ENCODE measurements at places on chromosomes 7 and 10. TPM values are rescaled to one million over a fixed set of nuclear protein-coding genes. Genes with fewer than 3 reads are reported as not detected.

The MCMBP gene
- 34.7 TPM for total RNA-seq

GRCh38 chr10:44024356-44025116, 360.4 kb downstream of the CXCL12 start:
- no peaks in the 10 kb centered on the region for H3K36me3 ChIP-seq
- DNase-seq = no peak
- H3K4me1 ChIP-seq = no peaks in the 10 kb centered on the region
- H3K27me3 ChIP-seq = peaks cover 22% of the 10 kb centered on the region

The GPR15LG gene
- not detected for total RNA-seq

DNA sequence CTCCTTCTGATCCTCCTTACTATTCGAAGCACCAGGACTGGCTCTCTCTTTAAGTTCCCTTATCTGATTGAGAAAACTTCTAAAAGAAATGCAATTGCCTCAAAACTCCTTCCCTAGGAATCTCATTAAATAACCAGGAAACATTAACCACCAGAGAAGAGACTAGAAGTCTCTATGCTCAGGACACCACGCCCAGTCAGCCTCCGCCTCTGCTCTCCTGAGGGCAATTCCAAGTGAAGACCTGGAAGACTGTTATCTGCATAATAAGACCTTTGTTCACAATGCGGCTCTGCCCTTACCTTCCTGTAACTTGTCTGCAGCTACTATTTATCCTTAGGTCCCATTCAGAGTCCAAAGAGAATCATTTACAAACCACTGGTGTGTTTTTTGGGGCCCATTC, 78.8 kb downstream of the ELMO1 start:
- no peak for DNase-seq
- no peak overlapping the region for H3K4me3 ChIP-seq
- H3K27ac ChIP-seq = no peak overlapping the region
- no peaks in the 10 kb centered on the region for H3K36me3 ChIP-seq
- H3K4me1 ChIP-seq = no peaks in the 10 kb centered on the region

GRCh38 chr7:26105236-26105635, 46.8 kb upstream of the NFE2L3 start:
- H3K36me3 ChIP-seq = no peaks in the 10 kb centered on the region
- DNase-seq = no peak
- H3K4me1 ChIP-seq = no peaks in the 10 kb centered on the region

The TYW1B gene
- 3.7 TPM for total RNA-seq

The ZNF467 gene
- 4.1 TPM for total RNA-seq

- H3K27me3 ChIP-seq = no peaks in the 10 kb centered on the region
- H3K27ac ChIP-seq = no peak overlapping the region
- H3K4me3 ChIP-seq = no peak overlapping the region
- H3K36me3 ChIP-seq = no peaks in the 10 kb centered on the region
- no peak for DNase-seq
These were observed 652 bp downstream of the HMX2 start for GRCh38 chr10:123148414-123149161.

The PRLHR gene
- total RNA-seq = not detected

GRCh38 chr7:240146-240676, 47.8 kb downstream of the FAM20C start:
- no peak overlapping the region for H3K4me3 ChIP-seq
- 0 out of 2 replicates have a peak, but pooled peaks cover 3% of the 10 kb centered on the region for H3K4me1 ChIP-seq
- DNase-seq = no peak
- H3K27ac ChIP-seq = no peak overlapping the region

The HOXA10 gene
- 46.1 TPM for total RNA-seq

The TAS2R4 gene
- not detected for total RNA-seq

DNA sequence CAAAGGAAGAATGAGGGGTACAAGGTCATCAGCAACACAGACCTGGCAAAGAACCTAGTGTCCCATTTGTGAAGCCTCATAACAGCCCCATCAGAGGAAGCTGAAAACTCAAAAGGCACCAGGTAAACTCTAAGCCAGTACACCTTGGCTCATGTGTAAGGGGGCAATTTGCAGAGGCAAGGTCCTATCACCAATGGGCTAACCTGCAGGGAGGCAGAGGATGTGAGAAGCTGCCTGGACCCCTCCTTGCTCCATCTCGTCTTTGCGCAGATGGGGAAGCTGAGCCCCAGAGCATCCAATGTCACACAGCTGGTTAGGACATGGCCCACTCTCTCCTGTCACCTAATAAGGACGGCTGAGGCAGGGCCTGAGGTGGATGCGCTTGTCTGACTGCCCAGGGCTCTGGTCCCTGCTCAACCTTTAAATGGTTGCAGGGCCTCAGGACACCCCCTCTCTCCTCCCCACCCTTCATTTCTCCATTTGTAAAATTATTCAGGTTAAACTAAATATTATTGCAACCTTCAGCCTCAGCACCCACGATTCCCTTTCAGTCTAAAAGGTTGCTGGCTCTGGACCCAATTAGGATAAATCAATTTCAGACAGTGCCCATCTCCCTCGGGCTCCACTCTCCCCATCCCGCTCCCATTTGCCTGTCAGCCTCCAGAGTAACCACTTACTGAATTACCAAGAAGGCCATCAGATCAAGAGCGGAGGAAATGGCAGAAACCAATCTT, 135.3 kb downstream of the OAT start:
- no peak overlapping the region for H3K4me3 ChIP-seq
- H3K36me3 ChIP-seq = no peaks in the 10 kb centered on the region
- DNase-seq = no peak
- H3K27ac ChIP-seq = no peak overlapping the region

DNA sequence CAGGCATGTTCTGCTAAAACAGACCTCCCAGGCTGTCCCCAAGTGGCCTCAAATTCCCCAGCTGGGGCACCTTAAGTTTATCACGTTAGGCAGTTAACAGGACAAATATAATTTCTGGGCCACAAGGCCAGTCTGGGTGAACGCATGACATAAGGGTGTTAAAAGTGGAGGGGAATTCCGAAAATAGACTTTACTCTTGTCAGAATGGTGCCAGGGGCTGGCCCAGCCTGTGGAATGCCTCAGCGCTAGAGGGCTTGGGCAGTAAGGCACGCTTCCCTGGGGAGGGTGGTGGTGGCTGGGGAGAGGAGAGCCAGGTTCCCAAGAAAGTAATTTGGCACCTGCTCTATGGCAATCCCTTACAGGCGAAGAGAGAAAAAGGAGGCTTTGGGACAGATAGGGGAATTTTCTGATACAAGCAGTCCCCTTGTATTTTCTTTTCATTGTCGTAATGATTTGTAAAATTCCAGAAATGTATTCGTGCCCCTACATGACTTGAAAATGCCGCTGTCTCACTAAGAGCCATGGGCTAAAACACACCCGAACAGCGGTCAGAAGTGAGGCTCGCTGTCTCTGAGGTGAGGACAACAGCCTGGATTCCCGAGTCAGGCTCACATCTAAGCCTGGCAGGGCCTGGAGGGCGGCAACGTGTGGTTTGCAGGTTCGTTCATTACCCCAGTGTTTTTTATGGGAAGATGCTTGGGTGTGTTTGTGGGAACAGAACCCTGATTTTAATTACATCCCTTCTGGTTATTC, 463.2 kb upstream of the GALNT17 start:
- no peak overlapping the region for H3K4me3 ChIP-seq
- H3K27me3 ChIP-seq = no peaks in the 10 kb centered on the region
- no peaks in the 10 kb centered on the region for H3K36me3 ChIP-seq

GRCh38 chr7:33996899-33997298, 91.6 kb downstream of the BMPER start:
- DNase-seq = no peak
- no peak overlapping the region for H3K27ac ChIP-seq

DNA sequence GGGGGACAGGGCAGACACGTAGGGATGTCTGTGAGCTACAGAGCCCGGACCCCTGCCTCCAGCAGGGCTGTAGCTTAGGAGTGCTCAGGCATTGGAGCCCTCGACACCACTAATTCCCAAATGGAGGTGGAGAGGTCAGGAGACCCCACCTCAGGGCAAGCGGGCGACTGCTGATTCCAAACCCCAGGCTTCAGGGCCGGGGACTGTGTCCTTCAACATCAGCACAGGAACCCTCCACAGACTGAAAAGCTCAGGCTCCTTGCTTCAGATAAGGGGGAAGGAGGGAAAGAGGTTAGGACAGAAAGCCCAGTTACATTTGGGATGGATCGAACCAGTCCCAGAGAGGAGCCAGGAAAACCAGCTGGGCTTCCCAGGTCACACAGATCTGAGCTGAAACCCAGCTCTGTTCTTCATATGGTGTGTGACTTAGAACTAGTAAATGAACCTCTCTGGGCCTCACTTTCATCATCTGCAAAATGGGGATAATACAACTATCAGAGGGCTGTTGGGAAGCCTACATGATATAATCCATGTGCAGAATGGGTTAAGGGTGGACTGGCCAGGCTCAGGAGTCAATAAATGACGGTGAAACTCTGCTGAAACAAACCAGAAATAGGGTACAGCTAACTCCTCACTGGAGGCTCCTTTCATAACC, 16.7 kb downstream of the POLL start:
- no peaks in the 10 kb centered on the region for H3K36me3 ChIP-seq
- no peak overlapping the region for H3K27ac ChIP-seq
- no peak for DNase-seq
- H3K27me3 ChIP-seq = no peaks in the 10 kb centered on the region

The TDRD1 gene
- total RNA-seq = not detected

- H3K4me1 ChIP-seq = no peaks in the 10 kb centered on the region
- no peak for DNase-seq
- H3K27ac ChIP-seq = no peak overlapping the region
- no peak overlapping the region for H3K4me3 ChIP-seq
These were observed 14.9 kb upstream of the SP4 start for GRCh38 chr7:21412957-21413356.

GRCh38 chr7:293681-294439, 3.9 kb downstream of the FOXL3 start:
- DNase-seq = no peak
- H3K27ac ChIP-seq = no peak overlapping the region
- H3K4me3 ChIP-seq = no peak overlapping the region
- H3K36me3 ChIP-seq = no peaks in the 10 kb centered on the region
- 0 out of 2 replicates have a peak, but pooled peaks cover 3% of the 10 kb centered on the region for H3K27me3 ChIP-seq

The NRCAM gene
- total RNA-seq = not detected

DNA sequence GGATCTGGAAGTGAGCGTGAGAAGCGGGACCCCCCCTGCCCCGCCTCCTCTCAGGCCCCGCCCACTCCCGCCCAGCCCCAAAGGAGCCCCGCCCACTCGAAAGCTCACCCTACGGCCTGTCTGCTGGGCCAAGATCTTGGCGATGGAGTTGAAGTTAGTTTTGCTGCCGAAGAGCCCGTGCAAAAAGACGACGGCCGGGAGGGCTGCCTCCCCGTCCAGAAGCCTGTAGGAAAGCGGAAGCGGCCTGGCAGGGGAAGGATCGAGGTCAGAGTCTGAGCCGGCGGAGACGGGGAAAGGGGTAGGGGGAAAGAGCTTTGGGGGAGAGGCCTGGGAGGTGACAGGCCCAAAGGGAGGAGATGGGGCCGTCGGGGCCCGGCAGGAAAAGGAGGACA, 386 bp downstream of the ABHD11 start:
- peak overlapping the region; percentile 92 for H3K4me3 ChIP-seq
- DNase-seq = peak; percentile 49
- peaks cover 7% of the 10 kb centered on the region for H3K36me3 ChIP-seq
- peaks cover 34% of the 10 kb centered on the region for H3K4me1 ChIP-seq

GRCh38 chr10:27464993-27465392, 39.1 kb upstream of the RAB18 start:
- no peak overlapping the region for H3K27ac ChIP-seq
- no peaks in the 10 kb centered on the region for H3K27me3 ChIP-seq
- H3K36me3 ChIP-seq = no peaks in the 10 kb centered on the region
- DNase-seq = no peak

GRCh38 chr10:46096909-46097575, 51.0 kb upstream of the MSMB start:
- no peak overlapping the region for H3K4me3 ChIP-seq
- no peaks in the 10 kb centered on the region for H3K36me3 ChIP-seq
- H3K27me3 ChIP-seq = no peaks in the 10 kb centered on the region
- DNase-seq = no peak
- no peak overlapping the region for H3K27ac ChIP-seq

GRCh38 chr7:107045980-107046379, 1.5 kb downstream of the PRKAR2B start:
- H3K36me3 ChIP-seq = no peaks in the 10 kb centered on the region
- peak; percentile 59 for DNase-seq
- H3K27ac ChIP-seq = no peak overlapping the region
- H3K27me3 ChIP-seq = peaks cover 53% of the 10 kb centered on the region
- peak overlapping the region; percentile 67 for H3K4me3 ChIP-seq
- H3K4me1 ChIP-seq = peaks cover 19% of the 10 kb centered on the region

DNA sequence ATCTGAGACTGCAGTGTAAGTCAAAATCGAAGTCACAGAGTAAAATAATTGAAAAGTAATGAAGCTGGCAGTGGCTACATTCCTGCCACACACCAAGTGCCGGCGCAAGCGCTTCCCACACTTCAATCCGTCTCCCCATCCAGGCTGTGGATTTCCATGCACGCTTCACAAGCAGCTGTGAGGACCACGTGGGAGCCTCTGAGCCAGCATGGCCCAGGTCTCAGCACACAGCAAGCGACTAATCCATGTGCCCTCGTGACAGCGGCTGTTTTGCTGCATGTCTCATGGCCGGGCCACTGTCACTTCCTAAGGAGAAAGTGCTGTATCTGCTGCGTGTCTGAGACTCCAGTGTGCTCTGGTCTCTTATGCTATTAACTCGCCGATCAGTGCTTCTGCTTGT, 566.9 kb downstream of the DNAJB6 start:
- H3K4me1 ChIP-seq = no peaks in the 10 kb centered on the region
- H3K27me3 ChIP-seq = no peaks in the 10 kb centered on the region
- no peaks in the 10 kb centered on the region for H3K36me3 ChIP-seq
- no peak overlapping the region for H3K27ac ChIP-seq
- DNase-seq = no peak

DNA sequence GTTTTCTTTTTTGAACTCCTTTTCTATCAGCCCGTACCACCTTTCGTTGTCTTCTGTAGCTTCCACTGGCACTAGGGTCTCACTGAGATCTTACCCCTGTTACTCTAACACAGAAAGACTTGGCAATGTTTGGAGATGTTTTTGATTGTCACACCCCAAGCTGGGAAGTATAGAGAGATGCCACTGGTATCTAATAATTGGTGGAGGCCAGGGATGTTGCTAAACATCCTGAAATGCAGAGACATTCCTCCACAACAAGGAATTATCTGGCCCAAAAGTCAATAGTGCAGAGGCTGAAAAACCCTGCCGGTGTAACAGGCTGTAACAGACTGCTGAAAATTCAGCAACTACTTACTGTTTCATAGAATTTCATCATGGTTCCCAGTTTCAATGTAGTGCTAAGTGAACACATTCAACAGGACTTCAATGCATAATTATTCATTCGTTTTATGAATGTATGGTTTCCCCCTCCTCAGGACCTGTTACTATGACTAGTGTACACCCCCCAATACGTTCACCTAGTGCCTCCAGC, 115.9 kb downstream of the TRIM24 start:
- no peak for DNase-seq
- no peaks in the 10 kb centered on the region for H3K27me3 ChIP-seq
- no peaks in the 10 kb centered on the region for H3K4me1 ChIP-seq

- H3K4me1 ChIP-seq = peaks cover 8% of the 10 kb centered on the region
- 0 out of 2 replicates have a peak, but pooled peaks cover 3% of the 10 kb centered on the region for H3K36me3 ChIP-seq
- no peak for DNase-seq
- no peaks in the 10 kb centered on the region for H3K27me3 ChIP-seq
- no peak overlapping the region for H3K4me3 ChIP-seq
- no peak overlapping the region for H3K27ac ChIP-seq
These were observed 6.8 kb downstream of the PON2 start for GRCh38 chr7:95427914-95428516.

The CCDC146 gene
- not detected for total RNA-seq

- DNase-seq = peak; percentile 26
- no peak overlapping the region for H3K27ac ChIP-seq
- no peaks in the 10 kb centered on the region for H3K36me3 ChIP-seq
- H3K4me3 ChIP-seq = no peak overlapping the region
These were observed 37.2 kb upstream of the ACSL5 start for GRCh38 chr10:112336556-112337201.

The NUTM2E gene
- not detected for total RNA-seq

The PPP1R9A gene
- total RNA-seq = 9.5 TPM

- no peaks in the 10 kb centered on the region for H3K4me1 ChIP-seq
- no peaks in the 10 kb centered on the region for H3K27me3 ChIP-seq
These were observed 245.2 kb upstream of the PLXDC2 start for GRCh38 chr10:19570991-19571390.

All from PC-3 (cell line).